ENCODE measurements at places on chromosomes 2 and 18. TPM values are rescaled to one million over a fixed set of nuclear protein-coding genes. Genes with fewer than 3 reads are reported as not detected.

The DNPEP gene
- total RNA-seq = 113 TPM

DNA sequence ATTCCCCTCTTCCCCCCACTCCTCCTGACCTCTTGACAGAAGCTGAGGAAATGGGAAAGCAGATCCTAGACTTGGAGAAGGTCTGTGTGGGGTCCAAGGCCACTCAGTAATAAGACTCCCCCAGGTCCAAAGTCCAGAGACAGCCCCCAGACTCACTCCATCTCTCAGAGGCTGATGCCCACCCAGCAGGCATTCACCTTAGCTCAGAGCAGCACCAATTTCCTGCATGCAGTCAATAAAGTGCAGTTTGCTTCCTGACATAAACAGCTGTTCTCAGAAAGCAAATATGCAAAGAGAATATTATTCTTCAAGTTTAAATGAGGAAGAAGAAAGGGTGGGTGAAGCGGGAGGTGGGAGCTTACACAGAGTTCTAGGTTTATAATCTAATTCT, 84.1 kb upstream of the RTN4 start:
- no peak for DNase-seq

- no peak for DNase-seq
Measured at GRCh38 chr2:229090225-229090624, 180.9 kb downstream of the PID1 start.

DNA sequence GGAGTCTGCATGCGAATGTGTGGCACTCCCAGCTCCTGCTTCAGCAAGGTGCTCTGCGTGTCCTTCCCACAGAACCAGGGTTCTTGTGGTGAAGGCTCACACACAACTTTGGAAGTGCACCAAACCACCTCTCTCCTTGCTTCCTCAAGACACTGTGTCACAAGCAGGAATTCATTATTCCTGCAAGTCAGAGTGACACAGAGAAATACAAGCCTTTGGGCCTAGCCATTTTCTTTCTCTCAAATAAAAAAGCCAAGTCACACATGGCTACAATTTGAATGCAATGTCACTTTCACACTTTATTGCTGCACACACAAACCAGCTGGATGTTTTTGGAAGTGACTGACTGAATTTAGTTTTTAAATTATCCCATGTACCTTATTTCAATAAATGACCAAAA, 30.1 kb upstream of the THOC1 start:
- DNase-seq = no peak

- DNase-seq = no peak
Measured at GRCh38 chr2:16026816-16027501, 86.6 kb downstream of the MYCN start.

The GALNT5 gene
- 0.11 TPM for total RNA-seq

The GAL3ST2 gene
- total RNA-seq = not detected

GRCh38 chr2:75064691-75065396, 106.4 kb downstream of the POLE4 start:
- peak; percentile 73 for DNase-seq

The SDC1 gene
- total RNA-seq = 0.32 TPM

GRCh38 chr2:62736899-62737559, 31.5 kb downstream of the EHBP1 start:
- DNase-seq = no peak

The CABLES1 gene
- 5.4 TPM for total RNA-seq

GRCh38 chr2:58466804-58467203, 225.7 kb upstream of the FANCL start:
- no peak for DNase-seq

- no peak for DNase-seq
Measured at GRCh38 chr2:37268111-37268510, 36.7 kb downstream of the NDUFAF7 start.

DNA sequence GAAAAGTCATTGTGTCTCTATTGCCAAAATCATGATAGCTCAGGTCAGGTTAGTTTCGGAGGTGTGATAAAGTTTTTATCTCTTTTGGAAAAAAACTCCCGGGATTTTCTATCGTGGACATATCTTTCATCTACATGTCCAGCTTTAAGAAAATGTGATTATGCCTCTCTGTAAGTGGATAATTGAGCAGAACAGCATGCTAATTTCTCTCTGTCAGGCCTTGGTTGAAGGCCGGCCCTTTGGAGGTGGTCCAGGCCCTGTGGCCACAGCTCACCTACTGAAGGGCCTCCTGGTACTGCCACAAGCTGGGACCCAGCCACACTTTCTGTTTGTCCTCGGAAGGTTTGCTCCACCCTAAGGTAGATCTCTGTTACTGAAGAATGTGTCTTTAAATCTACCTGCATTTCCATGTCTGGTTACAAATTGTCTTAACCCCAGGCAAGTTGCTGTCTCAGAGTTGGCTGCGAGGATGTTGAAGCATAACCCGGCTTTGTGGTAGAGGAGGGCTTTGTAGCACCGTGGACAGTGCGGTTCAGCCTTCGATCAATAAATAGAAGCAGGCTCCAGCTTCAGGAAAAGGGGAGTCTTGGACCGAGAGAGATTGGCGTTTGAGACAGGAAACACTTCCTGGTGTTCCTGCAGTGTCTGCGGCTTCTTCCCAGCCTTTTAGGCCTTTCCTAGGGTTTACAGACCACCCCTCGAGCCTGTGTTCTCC, 25.5 kb downstream of the TCF7L1 start:
- no peak for DNase-seq

The SIGLEC15 gene
- total RNA-seq = not detected

The SLC38A11 gene
- total RNA-seq = not detected

DNA sequence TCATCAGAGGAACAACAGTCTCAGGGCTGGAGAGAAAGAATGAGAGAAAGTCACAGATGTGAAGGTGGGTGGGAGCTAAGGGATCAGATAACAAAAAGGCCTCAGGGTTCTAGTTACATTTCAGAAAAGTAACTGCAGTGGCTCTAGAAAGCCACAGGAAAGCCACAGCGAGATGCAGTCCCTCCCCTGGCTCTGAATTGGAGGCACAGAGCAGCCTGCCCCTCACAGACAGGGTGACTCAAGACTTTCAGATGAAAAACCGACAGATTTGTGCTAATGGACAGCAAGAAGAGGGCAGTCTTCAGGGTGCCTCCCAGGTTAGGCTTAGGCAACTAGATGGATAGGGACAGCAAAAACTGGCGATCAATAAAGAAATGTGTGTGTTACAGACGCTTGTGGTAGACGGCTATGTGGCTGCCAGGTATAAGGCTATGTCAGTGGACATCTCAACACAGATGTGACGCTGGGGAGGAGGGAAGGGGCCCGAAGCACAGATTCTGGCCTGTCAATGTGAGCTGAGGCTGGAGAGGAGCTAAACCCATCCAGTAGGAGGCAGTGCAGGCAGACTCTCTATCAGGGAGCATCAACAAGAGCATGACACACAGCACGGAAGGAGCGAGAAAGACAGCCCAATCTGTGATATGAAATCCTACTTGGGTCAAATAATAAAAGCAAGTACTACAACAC, 26.2 kb downstream of the UNC50 start:
- DNase-seq = no peak

DNA sequence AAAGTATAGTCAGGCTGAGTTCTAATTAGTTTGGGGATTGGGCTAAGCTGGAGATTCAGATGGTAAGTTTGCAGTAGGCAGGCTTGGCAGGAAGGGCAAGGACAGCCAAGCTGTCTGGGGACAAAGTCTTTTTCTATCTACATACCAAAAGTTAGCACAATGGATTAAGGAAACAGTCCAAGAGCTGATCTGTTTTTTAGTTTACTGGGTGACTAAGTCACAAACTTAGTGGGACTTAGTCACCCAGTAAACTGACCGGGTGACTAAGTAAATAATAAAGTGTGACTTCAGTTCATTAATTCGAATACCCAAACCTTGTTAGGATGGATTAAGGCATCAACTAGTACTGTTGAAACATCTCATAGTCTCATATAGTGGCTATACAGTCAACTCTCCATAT, 1386.0 kb upstream of the CELF4 start:
- no peak for DNase-seq

- no peak for DNase-seq
Measured at GRCh38 chr2:74763962-74764428, 69.9 kb upstream of the HK2 start.

The SIX3 gene
- total RNA-seq = not detected

DNA sequence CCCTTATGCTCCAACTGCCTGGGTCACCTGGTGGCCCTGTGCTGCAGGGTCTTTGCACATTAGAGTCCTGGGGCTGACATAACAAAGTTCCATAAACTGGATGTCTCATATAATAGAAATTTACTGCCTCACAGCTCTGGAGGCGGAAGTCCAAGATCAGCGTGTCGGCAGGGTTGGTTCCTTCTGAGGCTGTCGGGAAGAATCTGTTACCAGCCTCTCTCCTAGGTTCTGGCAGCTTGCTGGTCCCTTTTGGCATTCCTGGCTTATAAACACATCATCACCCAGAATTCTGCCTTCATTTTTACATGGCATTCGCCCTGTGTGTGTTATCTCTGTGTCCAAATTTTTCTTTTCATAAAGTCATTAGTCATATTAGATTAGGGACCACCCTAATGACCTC, 170.5 kb downstream of the NDUFA10 start:
- no peak for DNase-seq

The CD226 gene
- 3.3 TPM for total RNA-seq

GRCh38 chr18:66103550-66103949, 352.7 kb downstream of the CDH7 start:
- DNase-seq = no peak

The DCC gene
- total RNA-seq = not detected

GRCh38 chr2:73163483-73164367, 38.6 kb upstream of the NOTO start:
- peak; percentile 83 for DNase-seq

GRCh38 chr2:125554956-125555355, 1101.0 kb upstream of the GYPC start:
- no peak for DNase-seq

The PLA2R1 gene
- 9.3 TPM for total RNA-seq

DNA sequence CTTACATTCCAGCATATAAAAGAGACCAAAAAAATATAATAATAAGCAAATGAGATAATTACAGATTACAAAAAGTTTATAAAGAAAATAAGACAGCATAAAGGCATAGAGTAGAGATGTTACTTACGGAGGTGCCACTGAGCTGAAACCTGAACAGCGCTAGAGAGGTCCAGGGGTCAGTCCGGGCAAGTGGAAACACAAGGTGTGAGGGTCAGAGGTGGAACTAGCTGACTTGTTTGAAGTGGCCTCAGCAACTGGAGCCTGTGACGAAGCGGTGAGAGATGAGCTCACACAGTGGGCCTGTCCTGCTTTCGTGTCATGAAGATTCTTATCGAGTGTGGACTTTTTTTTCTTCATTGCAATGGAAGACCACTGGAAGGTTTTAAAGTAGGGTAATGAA, 288.3 kb upstream of the TANK start:
- DNase-seq = no peak

- DNase-seq = no peak
Measured at GRCh38 chr2:158205215-158205614, 103.5 kb downstream of the UPP2 start.

DNA sequence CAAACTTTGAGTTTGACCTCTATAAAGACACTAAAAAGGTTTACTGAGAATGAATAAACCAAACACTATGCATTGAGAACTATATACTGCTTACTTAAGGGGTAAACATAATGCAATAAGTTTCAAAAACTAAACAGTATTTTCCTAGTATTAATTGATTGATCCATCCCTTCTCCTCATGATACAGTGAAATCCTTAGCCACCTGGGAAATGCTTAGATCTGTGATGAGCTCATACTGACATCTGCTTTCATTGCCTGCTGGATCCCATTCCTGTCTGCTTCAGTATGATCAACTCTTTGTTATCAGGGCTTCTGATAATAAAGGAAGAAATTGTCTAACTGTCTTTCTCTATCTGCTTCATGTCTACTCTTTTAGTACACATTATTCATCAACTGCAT, 74.9 kb upstream of the UBE2E3 start:
- DNase-seq = no peak

DNA sequence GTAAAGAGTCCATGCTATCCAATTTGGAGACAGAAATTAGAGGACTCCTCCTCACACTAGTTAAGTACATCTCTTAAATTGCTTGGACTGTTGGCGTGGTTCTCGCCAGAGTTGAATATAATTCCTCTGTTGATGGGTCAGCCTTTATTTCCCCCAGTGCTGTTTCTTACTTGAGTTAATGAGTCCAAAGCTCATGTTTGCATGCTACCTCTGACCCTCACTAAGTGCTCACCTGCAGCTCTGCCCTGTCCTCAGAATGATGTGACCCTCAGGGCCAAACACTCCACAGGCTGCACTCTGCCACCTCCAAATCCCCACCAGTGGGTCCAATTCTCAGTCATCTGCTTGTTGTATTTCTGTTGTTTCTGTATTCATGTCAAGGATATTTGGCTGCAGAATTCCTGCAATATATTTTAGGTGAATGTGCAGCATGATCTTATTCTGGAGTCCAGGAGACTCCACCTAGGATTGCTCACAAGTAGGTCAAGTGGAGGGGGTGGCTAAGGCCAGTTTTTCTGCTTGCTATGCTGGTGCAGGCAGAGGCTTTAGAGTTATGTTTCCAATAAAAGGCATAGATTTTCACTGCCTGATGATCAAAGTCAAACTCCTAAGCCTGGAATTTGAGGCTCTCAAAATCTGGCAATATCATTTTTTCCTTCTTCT, 37.8 kb downstream of the RDH14 start:
- no peak for DNase-seq

The ODC1 gene
- total RNA-seq = 82.8 TPM

DNA sequence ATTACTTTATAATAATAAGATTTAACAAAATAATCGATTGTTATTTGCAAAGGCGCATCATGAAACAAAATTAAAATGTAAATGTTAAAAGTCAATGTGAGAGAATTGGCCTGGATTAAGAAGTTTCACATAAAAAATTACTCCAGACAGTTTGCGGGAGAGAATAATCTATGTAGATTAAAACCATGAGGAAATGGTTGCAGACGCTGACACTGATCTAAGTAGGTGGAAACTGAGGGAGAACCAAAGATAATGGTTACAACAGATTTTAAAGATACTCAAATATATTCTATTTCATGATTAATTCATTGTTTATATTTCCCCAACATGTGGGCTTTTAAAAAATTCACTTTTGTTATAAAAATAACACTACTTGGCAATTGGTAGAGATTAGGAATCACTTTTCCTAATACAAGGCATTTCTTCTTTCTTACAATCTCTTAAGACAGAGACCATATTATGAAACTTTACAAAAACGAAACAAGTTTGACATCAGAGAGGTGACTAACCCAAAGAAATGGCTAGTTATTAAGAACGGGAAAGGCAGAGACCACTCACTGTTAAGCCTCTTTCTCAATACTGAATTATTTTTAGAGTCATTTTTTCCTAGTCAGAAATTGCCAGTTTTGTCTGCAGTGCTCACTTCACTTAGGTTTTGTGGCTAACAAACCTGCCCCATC, 1.6 kb downstream of the KANSL1L start:
- no peak for DNase-seq

The AGAP1 gene
- 19.7 TPM for total RNA-seq

The MRO gene
- 1.4 TPM for total RNA-seq

DNA sequence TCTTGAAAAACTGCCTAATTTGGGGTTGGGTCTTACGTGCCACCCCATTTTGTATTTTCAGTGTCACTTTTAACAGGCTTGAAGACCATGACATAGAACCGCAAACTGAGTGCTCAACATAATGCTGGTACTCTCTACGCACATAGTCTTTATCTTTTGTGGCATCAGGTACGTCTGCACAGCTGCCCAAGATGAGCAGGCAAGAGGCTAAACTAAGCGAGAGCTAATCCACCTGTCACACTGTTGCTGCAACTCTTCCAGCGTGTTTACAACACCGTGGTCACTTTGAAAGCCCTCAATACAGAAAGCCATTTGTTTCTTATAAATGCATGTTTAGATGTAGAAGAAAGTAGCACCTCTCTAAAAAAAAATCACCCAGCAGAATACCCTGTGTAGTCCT, 270.0 kb upstream of the TCF4 start:
- no peak for DNase-seq

GRCh38 chr2:219027511-219028055, 13.7 kb downstream of the CFAP65 start:
- no peak for DNase-seq

- no peak for DNase-seq
Measured at GRCh38 chr2:128388499-128388941, 69.9 kb upstream of the HS6ST1 start.

The WNT6 gene
- total RNA-seq = 1.2 TPM

Measured in ascending aorta (tissue), 2 donors.